ENCODE measurements at places on chromosomes 2 and 18. TPM values are rescaled to one million over a fixed set of nuclear protein-coding genes. Genes with fewer than 3 reads are reported as not detected.

DNA sequence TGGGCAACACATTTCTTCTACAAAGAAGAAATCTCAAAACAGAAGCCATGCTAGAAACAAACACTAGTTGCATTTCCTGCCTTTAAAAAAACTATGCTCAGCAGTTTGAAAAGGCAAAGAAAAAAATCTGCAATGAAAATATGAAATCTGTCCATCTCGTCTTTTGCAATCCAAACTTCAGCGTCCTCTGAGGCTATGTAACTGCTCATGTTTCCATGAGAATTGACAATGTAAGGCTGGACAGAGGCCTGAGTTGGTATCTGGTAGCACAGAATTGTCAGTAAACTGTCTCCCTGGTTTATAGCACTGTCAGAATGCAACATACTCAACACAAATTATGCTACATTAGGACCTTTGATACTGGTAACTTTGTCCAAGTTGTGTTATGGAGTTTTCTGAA lies 429.9 kb downstream of the ARHGAP15 start:
- no peak for ATAC-seq

DNA sequence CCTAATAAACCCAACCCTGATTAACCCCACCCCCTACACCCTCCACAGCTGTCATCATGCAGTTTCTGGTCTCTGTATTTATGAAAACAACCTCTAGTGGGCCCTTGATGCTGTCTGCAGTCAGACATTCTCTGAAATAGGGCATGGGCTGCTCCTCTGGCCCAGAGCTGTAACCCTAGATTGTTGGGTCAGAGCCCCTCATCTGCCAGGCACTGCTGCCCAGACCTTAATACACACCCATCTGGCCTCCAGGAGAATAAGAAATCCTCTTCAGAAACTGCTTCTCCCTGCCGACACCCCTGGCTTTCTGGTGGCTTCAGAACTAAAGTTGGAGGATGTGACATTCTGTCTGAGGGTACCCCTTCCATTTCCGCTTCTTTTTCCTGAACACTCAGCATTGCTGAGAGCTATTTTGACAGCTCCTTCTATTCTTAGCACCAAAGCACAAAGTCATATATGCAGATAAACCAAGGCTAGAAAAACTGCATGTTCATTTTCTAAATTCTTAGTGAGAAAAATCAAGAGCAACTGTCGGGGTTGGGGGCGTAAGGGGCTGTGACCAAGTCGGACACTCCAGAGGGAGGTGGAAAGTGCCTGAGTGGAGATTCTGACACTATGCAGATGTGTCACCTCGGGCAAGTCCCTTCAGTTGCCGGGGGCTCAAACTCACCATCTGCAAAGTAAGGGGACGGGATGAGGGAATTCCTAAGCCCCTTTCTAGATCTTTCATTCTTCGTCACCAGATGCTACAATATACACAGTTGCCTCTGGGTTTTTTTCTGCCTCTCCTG lies 28.7 kb downstream of the SRSF7 start:
- ATAC-seq = no peak

DNA sequence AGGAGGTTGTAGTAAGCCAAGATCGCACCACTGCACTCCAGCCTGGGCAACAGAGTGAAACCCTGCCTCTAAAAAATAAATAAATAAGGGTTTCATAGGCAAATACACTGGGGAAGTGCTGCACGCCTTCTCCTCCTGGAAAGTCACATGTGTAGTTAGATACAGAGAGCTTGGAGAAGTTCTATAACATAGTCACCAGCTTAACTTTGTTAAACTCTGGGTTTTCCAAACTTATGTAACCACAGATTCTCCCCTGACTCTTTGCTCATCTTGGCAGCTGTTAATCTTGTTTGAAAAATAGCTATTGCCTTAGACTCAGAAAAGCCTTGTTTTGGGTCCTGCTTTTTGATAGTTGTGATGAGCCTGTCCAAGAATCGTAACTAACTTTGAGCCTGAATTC lies 25.2 kb downstream of the KIAA2012 start:
- no peak for ATAC-seq

DNA sequence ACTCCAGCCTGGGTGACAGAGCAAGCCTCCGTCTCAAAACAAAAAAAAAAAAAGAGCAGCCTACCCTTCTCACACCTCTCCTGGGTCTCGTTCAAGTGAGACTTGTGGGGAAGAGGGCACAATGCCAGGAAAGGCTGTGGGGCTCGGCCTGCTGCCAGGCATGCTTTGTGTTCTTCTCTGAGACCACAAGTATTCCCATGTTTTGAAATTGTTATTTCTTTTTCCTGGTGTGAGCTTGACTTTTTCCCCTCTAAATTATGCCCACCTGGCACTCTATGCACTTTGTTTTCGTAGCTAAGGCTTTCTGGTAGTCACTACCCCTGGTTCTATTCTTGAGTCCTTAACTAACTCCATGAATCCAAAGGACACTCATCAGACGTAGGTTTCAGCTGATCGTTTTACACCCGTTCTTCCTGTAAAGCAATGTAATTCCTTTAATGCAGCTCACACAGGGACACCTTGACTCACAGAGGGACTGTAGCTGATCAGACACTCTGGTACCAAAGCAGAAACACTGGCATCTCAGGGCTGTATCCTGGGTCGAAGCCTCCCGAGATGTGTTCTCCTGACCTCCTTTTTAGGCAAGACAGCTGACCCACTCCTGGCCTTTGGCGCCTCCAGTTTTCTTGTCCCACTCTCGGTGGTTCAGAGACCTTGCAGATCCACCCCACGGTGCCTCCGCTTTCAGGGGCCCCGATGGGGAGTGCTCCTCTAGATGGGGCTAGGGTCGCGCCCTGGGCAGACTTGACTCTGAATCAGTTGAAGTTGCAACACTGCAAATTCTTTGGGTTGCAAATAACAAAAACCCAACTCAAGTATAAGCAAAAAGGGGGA lies 193.3 kb upstream of the AGAP1 start:
- ATAC-seq = no peak

GRCh38 chr18:44324361-44324760 lies 356.3 kb upstream of the SETBP1 start:
- ATAC-seq = no peak

GRCh38 chr2:70089220-70089982 lies 2.1 kb downstream of the PCBP1 start:
- ATAC-seq = no peak

DNA sequence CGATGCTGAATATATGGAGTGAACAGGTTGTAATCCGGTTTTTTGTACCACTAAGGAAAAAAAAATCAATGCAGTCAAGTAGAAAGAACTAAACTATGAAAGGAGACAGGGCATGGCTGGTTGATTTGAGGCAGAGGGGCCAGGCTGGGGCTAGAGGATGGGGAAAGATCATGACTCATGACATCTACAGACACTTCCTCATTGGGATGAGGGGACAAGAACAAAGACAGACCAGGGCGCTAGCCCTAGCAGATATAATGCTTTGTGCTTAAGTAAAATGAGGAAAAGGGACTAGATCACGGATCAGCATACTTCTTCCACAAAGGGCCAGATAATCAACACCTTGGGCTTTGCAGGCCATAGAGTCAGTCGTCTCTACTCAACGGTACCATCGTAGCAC lies 55.8 kb downstream of the ST6GAL2 start:
- no peak for ATAC-seq

DNA sequence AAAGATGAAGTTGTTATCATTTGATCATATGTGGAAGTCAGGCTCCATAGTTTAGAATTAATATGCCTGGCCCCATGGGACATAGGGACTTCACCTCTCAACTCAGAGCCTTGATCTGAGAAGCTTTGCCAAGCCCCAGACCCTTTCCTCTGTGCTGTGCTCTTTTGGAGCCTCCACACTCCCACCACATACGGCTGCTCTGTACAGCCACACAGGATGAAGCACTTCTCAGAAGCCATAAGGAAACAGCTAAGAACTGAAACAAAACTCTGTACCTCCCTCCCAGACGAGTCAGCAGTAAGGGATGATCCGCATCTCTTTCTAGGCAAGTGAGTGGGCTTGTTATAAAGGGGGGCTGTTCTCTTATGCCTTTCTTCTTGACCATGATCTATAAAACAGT lies 66.5 kb downstream of the CAB39 start:
- ATAC-seq = no peak

- no peak for ATAC-seq
Measured at GRCh38 chr2:20640411-20641122, 10.3 kb downstream of the HS1BP3 start.

DNA sequence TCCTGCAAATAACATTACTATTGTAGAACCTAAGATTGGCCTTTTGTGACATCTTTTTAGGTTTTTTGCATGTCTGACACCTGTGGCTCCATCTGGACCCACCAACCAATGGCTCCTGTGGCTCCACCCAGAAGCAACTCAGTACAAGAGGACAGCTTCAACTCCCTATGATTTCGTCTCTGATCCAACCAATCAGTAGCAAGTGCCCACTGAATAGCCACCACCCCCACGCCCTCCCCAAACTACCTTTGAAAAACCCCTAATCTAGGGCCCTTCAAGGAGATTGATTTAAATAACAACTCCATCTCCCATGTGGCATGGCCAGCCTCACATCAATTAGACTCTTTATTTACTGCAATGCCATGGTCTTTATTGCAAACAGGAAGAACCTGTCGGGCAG lies 23.6 kb downstream of the MPP4 start:
- ATAC-seq = no peak

- ATAC-seq = no peak
Measured at GRCh38 chr2:55025627-55026026, 24.6 kb downstream of the RTN4 start.

GRCh38 chr2:98548920-98549818 lies 59.1 kb downstream of the COA5 start:
- ATAC-seq = no peak

DNA sequence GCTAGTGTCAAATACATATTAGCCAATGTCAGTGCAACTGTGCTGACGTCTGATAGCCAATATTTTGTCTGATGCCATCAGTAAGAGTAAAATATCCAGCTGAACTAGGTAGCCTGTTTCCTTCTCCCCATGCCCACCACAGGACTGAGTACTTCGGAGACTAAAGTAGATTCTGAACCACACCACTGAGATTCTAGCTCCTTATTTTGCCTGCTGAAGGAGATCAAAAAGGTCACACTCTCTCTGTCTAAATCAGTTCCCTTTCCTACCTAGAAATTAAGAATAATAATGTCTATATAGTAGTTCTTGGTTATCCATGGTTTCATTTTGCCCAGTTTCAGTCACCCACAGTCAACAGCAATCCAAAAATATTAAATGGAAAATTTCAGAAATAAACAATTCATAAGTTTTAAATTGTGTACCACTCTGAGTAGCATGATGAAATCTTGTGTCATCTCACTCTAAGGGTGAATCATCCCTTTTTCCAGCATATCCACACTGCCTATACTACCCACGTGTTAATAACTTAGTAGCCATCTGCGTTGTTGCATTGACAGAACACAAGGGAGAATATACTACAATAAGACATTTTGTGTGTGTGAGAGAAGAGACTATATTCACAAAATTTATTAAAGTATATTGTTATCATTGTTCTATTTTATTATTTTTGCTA lies 1043.3 kb upstream of the PIK3C3 start:
- ATAC-seq = peak; percentile 55

- ATAC-seq = no peak
Measured at GRCh38 chr2:108304975-108305374, 16.3 kb downstream of the SULT1C2 start.

DNA sequence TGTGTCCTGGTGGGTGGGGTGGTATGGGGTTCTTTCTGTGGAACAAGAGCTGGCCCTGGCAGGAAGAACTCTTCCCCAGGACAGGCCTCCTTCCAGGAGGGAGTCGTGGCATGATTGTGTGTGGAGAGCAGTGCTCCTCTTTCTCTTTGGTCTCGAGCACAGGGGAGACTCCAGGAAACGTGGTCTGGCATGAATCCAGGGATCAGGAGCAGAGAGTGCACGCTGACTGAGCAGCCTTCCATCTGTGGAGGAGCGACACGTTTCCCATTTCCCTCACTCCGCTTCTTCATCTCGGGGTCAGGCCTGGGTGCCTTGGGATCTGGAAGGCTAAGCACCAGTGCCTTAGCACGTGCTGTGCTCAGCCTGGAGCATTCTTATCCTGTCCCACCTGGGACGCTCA lies 132.0 kb upstream of the HDAC4 start:
- peak; percentile 29 for ATAC-seq

GRCh38 chr2:28004086-28004485 lies 113.6 kb downstream of the BABAM2 start:
- no peak for ATAC-seq

- peak; percentile 10 for ATAC-seq
Measured at GRCh38 chr2:224948859-224949258, 93.4 kb downstream of the DOCK10 start.

DNA sequence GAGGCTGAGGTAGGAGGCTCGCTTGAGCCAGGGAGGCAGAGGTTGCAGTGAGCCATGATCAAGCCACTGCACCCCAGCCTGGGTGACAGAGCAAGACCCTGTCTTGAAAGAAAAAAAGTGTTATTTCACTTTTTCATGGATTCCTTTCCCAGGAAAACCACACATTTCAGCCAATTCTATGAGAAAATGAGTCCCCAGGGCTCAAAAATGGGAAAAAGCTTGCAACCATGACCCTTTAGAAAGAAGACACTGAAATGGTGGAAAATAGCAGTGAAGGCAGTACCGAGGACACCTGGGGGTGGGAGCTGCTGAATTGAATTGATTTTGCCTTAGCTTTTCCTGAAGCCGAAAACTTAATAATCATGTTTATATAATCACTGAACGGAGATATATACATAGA lies 284.2 kb upstream of the HDAC4 start:
- ATAC-seq = no peak

DNA sequence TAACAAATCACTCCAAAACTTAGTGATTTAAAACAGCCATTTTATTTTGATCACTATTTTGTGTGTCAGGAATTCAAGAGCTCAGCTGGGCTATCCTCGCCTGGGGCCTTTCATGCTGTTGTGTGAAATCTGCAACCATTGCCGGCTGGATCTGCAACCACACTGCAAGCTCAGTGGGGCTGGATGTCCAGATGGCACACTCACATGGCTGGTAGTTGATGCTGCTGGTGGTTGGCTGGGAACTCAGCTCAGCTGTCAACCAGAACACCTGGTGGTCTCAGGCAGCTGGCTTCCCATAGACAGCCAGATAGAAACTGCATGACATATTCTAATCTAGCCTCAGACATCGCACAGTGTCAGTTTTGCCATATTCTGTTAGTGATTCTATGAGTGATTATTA lies 30.6 kb upstream of the AP1S3 start:
- no peak for ATAC-seq

- ATAC-seq = no peak
Measured at GRCh38 chr18:23574611-23575308, 11.5 kb downstream of the NPC1 start.

DNA sequence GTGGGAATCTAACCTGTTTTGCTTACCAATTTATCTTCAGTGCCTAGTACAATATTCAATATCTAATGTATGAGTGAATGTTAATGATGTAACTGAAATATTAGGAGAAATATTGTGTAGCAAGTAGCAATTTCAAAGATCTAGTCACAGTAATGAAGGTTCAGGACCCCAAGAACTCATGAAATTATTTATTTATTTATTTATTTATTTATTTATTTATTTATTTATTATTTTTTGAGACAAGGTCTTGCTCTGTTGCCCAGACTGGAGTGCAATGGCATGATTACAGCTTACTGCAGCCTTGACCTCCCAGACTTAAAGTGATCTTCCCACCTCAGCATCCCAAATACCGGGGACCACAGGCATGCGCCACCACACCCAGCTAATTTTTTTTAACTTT lies 126.9 kb downstream of the KCNJ3 start:
- ATAC-seq = no peak

BOLL gene
- total RNA-seq = not detected

ASXL3 gene
- total RNA-seq = 0.32 TPM

FEV gene
- not detected for total RNA-seq

C2orf80 gene
- total RNA-seq = not detected

ACVR1C gene
- total RNA-seq = 0.64 TPM
